Cardiac fibroblast (primary cell): ENCODE measurements at places on chromosomes 4 and X.

GRCh38 chrX:64204701-64205440, 637 bp downstream of the AMER1 start:
- DNase-seq: peak; percentile 26

DNA sequence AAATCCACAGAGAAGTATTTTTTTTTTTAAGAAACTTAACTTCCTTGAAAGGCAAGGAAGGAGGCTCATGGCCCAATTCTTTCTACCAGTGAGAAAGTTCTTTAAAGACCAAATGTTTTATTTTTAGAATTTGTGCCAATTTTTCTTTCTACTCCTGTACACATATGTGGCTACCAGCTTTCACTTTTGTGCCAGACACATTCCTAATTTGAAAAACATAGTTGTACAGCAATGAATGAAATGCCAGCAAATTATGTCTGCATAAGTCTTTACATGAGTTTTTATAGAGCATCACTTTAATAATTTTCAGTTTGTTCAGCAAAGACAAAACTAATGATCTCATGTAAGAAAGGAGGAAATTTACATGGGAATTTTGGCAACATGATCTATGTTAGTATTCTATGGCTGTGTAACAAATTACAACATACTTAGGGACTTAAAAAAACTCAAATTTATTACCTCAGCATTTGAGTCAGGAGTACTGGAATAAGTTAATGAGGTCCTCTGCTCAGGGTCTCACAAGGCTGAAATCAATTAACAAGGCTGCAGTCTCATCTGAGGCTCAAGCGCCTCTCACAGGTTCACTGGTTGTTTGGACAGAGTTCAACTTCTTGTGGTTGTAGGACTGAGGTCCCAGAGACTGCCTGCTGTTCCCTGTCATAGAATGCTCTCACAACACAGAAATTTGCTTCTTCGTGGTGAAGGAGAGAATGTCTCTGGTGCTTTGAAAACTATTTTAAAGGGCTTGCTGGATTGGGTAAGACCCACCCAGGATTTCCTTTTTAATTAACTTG, 678.2 kb upstream of the FAM241A start:
- DNase-seq: no peak

DNA sequence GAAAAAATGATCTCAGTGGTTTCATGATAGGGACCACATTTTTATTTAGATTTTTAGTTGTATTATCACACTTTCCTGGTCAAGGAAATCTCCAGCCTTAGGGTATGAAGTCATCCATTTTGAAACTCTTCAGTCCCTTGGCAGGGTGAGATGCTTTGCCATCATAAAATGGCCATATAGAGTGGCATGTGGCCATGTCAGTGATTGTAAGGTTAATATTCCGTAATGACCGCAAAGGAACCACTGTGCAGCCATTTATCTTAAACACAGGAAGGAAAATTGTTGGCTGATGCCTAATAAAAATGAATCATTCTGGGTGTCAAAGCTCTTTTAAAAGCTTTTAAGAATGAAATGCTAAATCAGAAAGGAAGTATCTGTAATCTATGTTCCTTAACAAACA, 35.6 kb downstream of the COMMD8 start:
- peak; percentile 20 for DNase-seq

DNA sequence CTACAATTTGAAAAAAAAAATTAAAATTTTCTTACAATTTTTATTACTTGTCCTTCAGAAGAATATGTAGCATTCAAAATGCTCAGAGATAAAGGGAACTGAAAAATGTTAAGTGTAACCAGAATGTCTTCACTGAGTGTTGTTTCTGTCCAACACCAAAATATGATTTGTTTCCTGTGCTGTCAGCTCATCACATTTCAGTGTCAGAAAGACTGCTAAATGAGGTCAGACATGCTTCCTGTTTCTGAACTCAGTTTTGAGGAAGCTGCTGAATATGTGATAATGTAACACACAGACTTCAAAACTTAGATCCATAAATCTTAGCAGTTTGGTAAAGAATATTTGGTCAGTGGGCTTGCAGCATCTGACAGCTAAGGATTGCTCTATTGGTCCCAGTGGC, 1849.7 kb downstream of the PCDH7 start:
- DNase-seq: no peak
